ENCODE measurements at places on chromosomes 12 and 14.

DNA sequence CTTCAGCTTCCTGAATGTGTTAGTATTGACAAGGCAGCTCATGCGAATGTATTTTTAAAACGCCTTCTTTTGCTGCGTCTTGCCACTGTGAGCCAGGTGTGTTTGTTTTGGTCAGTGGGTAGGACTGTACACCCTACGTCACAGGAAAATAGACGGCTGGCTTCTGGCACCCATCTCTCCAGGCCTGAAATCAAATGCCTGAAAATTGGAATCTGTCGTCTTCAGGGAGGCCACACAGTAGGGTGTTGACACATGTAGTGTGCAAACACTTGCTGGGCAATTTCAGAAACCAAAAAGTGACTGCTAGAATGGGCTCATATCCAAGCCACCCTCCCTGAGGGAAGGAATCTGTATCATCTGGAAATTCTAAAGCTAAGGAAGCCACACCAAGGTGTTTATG, 209.3 kb downstream of the TTC8 start:
- peak; percentile 31 for DNase-seq

DNA sequence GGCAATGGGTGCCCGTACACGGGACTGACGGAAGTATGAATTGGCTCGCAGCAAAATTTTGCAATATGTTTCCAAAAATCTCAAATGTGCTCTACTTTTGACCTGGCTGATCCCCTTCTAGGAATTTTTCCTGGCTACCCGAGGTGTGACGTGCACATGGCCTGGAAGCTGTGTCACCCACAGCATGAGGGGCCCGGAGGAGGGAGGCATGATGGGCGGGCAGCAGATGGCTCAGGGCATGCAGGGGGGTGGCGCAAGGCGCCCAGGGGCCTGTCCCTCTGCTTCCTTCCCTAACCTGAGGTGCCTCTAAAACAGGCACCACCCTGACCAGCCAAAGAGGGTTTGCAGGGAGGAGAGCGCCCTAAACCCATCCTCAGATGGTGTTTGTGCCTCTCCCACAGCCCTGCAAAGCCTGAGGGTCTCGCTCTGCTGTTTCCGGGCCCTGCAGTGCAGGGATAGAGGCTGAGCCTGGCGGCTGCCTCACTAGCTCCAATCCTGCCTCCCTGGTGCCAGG, 6.7 kb downstream of the GPR132 start:
- DNase-seq, result no peak

DNA sequence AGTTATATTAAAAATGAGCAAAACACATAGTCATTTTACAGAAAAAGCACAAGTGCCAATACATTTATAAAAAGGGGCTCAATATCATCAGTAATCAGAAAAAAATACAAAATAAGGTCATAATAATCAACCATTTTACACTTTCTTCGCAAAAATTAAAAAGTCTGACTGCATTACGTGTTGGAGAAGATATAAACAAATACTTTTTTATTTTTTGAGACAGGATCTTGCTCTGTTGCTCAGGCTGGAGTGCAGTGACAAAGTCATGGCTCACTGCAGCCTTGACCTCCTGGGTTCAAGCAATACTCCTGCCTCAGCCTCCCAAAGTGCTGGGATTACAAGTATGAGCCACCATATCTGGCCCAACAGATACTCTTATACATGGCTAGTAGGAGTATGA, 181.5 kb upstream of the DIO3 start:
- no peak for DNase-seq

- no peak for DNase-seq
Measured at GRCh38 chr12:25904442-25904841, 54.0 kb upstream of the RASSF8 start.
